ENCODE measurements at places on chromosomes 4 and X. TPM values are rescaled to one million over a fixed set of nuclear protein-coding genes. Genes with fewer than 3 reads are reported as not detected.

GRCh38 chr4:140612357-140612756 lies 43.6 kb upstream of the UCP1 start:
- H3K4me1 ChIP-seq = no peaks in the 10 kb centered on the region
- H3K4me3 ChIP-seq = no peak overlapping the region
- peaks cover 2% of the 10 kb centered on the region for H3K27me3 ChIP-seq

DNA sequence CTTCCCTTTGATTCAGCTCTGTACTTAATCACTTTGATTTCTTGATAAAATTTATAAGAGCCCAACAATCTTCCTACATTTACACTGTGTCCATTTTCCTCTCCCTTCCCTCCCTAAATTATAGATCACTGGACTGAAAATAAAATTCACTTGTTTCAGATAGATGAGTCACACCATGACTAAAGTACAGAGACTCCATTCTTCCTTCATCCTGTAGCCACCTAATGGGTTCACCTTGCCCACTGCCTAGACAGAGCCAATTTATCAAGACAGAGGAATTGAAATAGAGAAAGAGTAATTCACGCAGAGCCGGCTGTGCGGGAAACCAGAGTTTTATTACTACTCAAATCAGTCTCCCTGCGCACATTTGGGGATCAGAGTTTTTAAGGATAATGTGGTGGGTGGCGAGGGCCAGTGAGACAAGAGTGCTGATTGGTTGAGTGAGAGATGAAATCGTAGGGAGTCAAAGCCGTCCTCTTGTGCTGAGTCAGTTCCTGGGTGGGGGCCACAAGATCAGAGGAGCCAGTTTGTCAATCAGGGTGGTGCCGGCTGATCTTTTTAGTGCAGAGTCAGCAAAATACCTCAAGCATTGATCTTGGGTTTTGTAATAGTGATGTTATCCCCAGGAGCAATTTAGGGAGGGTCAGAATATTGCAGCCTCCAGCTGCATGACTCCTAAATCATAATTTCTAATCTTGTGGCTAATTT lies 71.3 kb upstream of the MED14 start:
- no peaks in the 10 kb centered on the region for H3K27me3 ChIP-seq
- no peak overlapping the region for H3K4me3 ChIP-seq
- no peaks in the 10 kb centered on the region for H3K4me1 ChIP-seq
- DNase-seq = peak; percentile 58

Gene LRAT
- under 0.01 TPM for total RNA-seq

DNA sequence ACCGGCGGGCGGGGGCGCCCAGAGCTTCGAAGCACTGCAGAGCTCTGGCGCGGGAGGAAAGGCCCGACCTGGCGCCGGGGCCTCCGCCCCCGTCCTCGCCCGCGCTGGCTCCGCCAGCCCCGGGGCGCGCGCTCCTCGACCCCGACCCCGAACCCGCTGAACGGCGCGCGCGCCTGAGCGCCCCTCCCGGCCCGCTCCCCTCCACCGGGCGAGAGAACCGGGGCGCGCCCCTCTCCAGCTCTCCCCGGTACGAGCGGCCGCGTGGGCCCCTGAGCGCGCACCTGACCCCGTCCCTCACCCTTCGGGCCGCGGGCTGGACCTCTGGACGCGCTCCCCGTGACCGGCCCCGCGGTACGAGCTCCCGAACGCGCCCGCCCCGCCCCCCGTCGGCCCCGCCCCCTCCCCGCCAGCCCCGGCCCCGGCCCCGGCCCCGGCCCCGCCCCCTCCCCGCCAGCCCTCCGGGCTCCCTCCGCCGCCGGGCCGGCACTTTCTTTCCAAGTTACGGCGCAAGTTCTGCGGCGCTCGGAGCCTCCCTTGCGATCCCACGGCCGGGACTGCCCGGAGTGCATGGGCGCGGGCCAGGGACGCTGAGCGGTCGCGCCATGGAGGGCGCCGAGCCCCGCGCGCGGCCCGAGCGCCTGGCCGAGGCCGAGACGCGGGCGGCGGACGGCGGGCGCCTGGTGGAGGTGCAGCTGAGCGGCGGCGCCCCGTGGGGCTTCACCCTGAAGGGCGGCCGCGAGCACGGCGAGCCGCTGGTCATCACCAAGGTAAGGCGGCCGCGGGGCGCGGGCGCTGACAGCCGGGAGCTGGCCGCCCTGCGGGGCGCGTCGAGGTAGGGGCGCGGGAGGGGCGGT lies at the start of gene SHROOM2:
Gene SHROOM2, plus strand, starts transcription at position 486 of the 854 bp plus-strand sequence. Its CDS starts 117 bp downstream, at position 603.
- DNase-seq = no peak
- H3K4me3 ChIP-seq = peak within 1 kb of the TSS; percentile 55
- peaks cover 11% of the 10 kb centered on the region for H3K27me3 ChIP-seq
- H3K4me1 ChIP-seq = no peaks in the 10 kb centered on the region
- no peaks in the 10 kb centered on the region for H3K36me3 ChIP-seq
- H3K27ac ChIP-seq = no peak within 1 kb of the TSS

- no peak overlapping the region for H3K4me3 ChIP-seq
- no peaks in the 10 kb centered on the region for H3K4me1 ChIP-seq
- H3K36me3 ChIP-seq = no peaks in the 10 kb centered on the region
These were observed 138.3 kb downstream of the UNC5C start for GRCh38 chr4:95410387-95410977.

Gene ELOVL6
- 15.0 TPM for total RNA-seq

DNA sequence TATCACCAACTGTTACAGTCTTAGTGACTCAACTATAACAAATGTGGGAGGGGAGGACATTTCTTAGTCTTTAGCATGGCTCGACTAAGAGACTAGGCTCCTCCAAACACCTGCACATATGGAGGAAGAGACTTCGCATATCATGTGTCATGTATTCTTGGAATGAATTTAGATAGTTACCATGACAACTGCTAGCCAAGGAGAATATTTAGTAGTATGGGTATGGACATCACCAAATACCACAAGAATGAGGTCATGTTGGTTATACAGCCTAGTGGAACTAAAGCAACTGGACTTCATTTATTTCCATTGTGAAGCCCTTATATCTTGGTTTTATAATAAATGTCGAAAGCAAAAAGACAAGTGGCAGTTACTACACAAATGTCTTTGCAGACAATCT lies 512.3 kb downstream of the CFAP47 start:
- no peaks in the 10 kb centered on the region for H3K27me3 ChIP-seq
- H3K36me3 ChIP-seq = no peaks in the 10 kb centered on the region
- peak overlapping the region; percentile 65 for H3K27ac ChIP-seq
- peak; percentile 62 for DNase-seq
- no peak overlapping the region for H3K4me3 ChIP-seq
- no peaks in the 10 kb centered on the region for H3K4me1 ChIP-seq

DNA sequence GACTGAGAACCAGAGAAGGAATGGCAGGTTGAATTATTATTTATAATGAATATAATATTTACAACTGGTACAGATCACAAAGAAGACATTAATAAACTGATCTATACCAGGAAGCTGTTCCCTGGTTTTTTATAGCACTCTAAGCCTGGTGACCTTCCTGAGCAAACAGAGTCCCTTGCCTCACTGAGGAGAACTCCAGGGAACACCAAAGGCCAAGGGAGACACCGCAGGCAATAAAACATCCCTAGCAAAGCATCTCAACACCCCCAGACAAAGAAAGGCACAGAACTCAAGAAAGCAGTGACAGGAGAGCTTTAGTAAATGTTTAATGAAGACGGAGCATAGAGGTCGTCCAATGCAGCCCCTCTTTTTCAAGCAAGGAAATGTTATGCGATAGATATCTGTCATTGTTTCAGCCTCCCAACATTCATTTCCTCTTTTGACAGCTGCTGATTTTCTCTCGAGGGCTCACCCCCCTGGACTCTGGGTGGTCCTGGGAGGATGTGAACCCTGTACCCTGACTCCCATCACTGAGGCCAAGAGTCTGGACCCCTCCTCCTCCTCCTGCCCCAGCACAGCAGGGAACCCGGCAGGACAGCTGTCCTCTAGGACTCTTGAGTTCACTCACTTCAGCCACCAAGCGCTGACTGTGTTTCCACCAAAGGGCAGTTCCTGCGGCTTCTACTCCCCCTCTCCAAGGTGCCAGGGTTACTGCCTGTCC lies 342.5 kb upstream of the GATB start:
- peaks cover 20% of the 10 kb centered on the region for H3K4me1 ChIP-seq
- H3K27me3 ChIP-seq = no peaks in the 10 kb centered on the region
- no peak for DNase-seq
- no peak overlapping the region for H3K4me3 ChIP-seq

DNA sequence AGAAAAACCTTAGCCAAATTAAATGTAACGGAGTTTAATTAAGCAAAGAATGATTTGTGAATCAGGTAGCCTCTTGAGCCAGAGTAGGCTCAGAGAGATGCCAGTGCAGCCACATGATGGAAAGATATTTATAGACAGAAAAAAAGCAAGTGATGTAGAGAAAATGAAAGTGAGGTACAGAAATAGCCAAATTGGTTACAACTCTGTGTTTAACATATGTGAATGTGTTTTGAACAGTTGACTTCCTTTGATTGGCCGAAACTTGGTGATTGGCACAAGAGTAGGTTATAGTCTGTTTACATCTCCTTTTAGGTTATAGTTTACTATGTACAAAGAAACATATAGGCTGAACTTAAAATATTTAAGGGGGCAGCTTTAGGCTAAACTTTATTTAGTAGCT lies 459.9 kb upstream of the BOD1L1 start:
- H3K27me3 ChIP-seq = no peaks in the 10 kb centered on the region
- no peak overlapping the region for H3K4me3 ChIP-seq
- DNase-seq = no peak
- no peak overlapping the region for H3K27ac ChIP-seq
- H3K4me1 ChIP-seq = no peaks in the 10 kb centered on the region
- H3K36me3 ChIP-seq = no peaks in the 10 kb centered on the region

DNA sequence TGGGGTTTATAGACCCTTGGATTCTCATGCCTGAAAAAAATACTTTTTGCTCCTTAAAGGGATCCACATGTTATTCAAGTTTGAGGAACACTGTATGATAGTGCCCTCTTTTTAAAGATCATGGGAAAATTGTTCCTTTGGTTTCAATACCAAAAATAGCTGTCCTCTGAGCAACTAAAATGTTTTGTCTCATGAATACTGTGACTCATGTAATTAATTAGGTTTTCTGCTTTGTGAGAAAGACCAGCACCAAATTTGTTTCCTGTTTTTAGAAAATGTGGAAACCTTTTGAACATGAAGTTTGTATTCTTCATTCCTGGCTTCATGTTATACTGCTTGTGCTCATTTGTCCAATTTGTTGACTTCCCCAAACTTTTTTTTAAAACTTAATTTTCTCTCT lies 127.6 kb upstream of the SH3RF1 start:
- peak; percentile 89 for DNase-seq
- no peaks in the 10 kb centered on the region for H3K36me3 ChIP-seq
- H3K4me1 ChIP-seq = no peaks in the 10 kb centered on the region
- H3K27me3 ChIP-seq = no peaks in the 10 kb centered on the region
- H3K4me3 ChIP-seq = no peak overlapping the region
- H3K27ac ChIP-seq = no peak overlapping the region

Gene SFRP2
- 1.8 TPM for total RNA-seq

Gene C4orf51
- total RNA-seq = not detected

Gene NHSL2
- total RNA-seq = 4.1 TPM

All from fibroblast of lung (primary cell).